Activated T-cell treated with anti-CD3 and anti-CD28 coated beads, Interleukin-2, amount 50 U/mL, for 4 hours (primary cell): ENCODE measurements at places on chromosomes 2 and 18. TPM values are rescaled to one million over a fixed set of nuclear protein-coding genes. Genes with fewer than 3 reads are reported as not detected.

DNA sequence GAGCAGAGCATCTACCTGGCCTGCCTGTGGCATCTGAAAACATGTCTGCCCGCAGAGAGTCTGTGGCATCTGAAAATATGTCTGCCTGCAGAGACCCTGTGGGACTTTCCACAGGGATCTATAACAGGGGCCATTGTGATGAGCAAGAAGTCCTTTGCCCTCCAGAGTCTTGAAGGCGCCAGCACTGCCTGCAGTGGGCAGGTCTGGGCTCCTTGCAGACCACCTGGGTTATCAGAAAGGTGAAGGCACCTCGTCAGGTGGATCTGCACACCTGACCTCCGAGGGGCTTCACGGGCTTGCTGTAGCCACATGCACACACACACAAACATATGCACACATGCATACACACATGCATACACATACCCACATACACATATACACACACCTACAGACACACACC, 189.5 kb upstream of the HDAC4 start:
- no peak for DNase-seq

EVX2 gene
- total RNA-seq = not detected

SMYD5 gene
- total RNA-seq = 70.8 TPM

NEURL3 gene
- not detected for total RNA-seq

- no peak for DNase-seq
Observed at GRCh38 chr2:39686456-39686855, 20.7 kb downstream of the TMEM178A start.

DNA sequence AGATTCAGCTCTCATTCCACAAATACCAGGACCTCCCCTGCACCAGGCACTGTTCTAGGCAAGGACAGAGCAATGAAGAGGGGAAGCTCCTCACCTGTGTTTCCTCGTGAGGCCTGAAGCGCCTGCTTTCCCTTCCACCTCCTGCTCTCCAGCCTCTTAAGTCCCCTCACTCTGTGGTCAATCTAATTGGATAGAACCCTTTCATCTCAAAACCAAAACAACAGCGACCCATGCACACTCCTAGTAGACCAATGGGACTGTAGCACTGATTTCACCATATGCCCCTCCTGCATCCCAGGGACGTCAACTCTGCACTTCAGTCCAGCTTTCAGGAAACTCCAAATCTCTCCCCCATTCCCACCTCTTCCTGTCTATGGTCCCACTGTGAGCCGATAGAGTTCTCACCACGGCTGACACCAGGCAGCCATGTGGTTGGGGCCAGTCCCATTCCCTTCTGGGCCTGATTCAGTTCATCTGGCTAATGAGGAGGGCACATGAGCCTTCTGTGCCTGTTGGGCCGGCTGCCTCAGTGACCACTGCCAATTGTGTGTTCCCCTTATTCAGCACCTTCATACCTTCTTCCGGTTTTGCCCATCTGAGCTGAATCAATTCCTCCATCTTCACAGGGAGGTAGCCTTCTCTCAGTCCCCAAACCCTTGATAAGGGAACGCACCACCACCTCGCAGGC, 33.3 kb upstream of the MAT2A start:
- no peak for DNase-seq

DNA sequence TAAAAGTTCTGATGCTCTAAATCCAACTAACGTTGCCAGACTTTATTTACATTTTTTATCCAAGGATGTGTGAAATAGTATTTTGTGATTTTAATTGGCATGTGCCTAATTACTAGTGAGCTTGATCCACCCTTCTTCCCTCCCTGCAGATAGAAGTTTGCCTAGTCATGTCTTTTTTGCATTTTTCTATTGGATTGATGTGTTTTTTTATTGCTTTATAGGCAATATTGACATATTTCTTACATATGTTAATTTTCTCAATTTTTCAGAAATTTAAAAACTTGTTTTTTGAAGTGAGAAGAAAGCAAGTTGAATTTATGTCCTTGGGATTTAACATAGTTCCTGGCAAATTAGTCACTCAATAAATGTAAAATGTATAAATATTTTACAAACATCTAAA, 56.4 kb downstream of the EML4 start:
- DNase-seq = no peak

GRCh38 chr2:195563857-195564512, 93.0 kb upstream of the SLC39A10 start:
- DNase-seq = no peak

ALPG gene
- total RNA-seq = not detected

GRCh38 chr2:140246957-140247356, 1466.8 kb upstream of the NXPH2 start:
- DNase-seq = no peak

RTP5 gene
- total RNA-seq = 0.14 TPM

TEX44 gene
- not detected for total RNA-seq

GRCh38 chr2:181891258-181891965, at the start of gene ITPRID2:
Gene ITPRID2, plus strand, starts transcription at chr2:181891730. Its CDS starts 337 bp downstream, at chr2:181892067.
- peak; percentile 46 for DNase-seq

DNA sequence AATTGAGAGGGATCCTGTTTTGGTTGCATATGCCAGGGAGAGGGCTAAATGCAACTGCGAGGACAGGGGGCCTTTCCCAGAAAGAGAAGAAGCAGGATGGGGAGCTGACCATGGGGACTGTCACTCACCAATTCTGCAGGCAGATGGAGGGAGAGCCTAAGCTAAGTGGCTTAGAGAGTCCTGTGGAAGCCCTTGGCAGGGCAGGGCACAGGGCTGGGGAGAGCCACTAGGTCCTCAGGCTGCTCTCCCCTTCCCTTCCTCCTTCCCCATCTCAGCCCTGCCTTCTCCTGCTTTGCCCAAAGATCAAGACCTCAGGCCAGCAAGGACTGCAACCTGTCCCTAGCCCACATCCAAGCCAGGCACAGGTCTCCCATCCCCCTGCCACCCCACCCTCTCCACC, 24.4 kb upstream of the CATIP start:
- no peak for DNase-seq
